NCI-H1105 treated with DMSO at 0.1 percent for 48 hours (cell line): ENCODE measurements at places on chromosomes 11 and 22.

GRCh38 chr11:69443138-69443967 is 38.1 kb upstream of the LINC01488 start:
- peak; percentile 82 for DNase-seq

DNA sequence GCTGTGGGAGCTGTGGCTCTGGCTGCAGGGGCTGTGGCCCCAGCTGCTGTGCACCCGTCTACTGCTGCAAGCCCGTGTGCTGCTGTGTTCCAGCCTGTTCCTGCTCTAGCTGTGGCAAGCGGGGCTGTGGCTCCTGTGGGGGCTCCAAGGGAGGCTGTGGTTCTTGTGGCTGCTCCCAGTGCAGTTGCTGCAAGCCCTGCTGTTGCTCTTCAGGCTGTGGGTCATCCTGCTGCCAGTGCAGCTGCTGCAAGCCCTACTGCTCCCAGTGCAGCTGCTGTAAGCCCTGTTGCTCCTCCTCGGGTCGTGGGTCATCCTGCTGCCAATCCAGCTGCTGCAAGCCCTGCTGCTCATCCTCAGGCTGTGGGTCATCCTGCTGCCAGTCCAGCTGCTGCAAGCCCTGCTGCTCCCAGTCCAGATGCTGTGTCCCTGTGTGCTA is 514 bp downstream of the KRTAP5-9 start:
- no peak for DNase-seq

GRCh38 chr22:39311592-39312400 is 7.6 kb downstream of the RPL3 start:
- DNase-seq, result no peak

GRCh38 chr11:79261684-79262083 is 179.1 kb downstream of the TENM4 start:
- DNase-seq, result no peak
